ENCODE measurements at places on chromosomes 1 and 21. TPM values are rescaled to one million over a fixed set of nuclear protein-coding genes. Genes with fewer than 3 reads are reported as not detected.

GRCh38 chr1:207361029-207361428 lies 39.6 kb downstream of the CD55 start:
- DNase-seq: no peak

- no peak for DNase-seq
Observed at GRCh38 chr1:169925505-169926482, 32.1 kb upstream of the SCYL3 start.

GRCh38 chr1:204579681-204580080 lies 63.5 kb downstream of the MDM4 start:
- no peak for DNase-seq

DNA sequence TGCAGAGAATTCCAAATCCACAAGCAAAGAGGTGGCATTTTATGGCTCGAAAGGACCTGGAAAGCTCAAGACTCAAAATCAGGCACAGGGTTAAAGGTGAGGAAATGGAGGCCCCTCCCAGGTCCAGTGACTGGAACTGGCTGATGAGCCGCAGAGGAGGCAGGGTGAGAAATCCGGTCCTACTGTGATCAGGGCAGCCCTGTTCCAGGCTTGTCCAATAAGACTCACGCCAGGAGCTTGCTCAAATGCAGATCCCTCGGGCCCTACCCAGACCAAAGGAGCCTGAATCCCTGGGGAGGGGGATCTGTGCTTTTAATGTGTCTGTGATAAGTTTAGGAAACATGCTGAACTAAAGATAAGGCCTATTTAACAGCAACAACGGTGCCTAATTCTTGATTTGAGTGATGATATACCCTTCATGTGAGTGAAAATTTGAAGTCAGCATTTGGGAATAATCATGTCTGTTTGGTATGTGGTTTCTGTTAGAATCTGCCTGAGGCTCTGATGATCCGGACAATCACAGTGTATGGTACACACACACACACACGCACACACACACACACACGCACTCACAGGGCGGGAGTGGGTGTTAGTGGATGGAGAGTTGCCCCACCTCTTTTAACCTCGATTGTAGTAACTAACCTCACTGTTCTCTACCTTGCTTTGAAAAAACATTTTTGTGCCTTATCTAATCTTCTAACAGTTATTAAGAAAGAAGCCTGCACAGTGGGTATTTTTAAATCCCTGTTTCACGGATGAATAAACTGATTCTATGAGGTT lies 54.1 kb upstream of the LYST start:
- DNase-seq: no peak

- DNase-seq: no peak
Observed at GRCh38 chr1:38940339-38941047, 1.1 kb downstream of the RHBDL2 start.

DNA sequence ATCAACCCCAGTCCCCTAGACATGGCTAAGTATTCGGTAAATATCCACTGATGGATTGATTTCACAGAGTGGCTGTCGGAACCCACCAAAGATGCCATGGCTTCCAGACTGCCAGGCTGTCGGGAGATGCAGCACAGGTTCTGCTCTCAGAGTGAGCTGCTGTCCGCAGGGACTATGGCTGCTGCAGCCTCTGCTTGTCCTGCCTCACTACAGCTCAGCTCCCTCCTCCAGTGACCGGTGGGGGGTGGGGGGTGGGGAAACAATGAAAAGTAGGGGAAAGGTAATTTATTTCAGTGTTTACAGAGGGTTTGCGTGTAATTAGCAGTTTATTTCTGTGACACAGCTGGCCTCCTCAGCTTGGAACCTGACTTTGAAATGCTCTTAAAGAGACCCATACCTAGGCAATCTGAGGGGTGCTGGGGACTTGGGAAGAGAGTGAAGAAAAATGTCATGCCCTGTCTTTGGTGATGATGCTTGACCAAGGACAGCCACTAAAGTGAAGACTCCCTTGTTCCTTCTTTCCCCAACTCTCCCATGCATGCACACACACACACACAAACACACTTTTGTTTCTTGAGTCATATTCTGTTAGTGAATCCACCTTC lies 109.0 kb downstream of the CACNA1E start:
- no peak for DNase-seq

DNA sequence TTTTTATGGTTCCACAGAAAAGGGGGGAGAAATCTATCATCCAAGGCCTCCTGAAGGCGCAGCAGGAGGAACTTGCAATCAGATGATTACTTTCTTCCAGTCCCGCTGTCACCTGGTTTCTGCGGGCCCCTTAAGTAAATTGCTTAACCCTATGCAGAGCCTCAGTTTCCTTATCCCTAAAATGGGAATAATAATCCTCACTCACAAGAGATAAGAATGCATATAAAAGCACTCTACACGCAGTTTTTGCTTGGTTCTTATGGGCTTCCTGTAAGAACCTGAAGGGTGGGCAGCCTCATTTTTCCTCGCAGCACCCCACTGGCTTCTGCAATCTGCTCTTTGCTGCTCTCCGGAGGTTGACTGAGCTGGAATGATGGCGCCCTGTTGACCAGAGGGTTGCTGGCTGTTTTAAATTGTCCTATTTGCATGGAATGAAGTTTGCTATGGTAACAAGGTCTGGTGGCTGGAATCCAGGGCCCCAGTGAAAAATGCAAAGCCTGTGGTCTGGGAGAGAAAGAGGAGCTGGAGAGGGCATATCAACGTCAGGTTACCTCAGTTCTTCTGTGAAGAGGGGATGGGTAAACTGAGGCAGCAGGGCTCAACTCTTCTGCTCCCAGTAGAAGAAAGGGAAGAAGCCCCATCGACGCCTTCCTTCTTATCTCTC lies 1.0 kb upstream of the KAZN start:
- DNase-seq: no peak

- no peak for DNase-seq
Observed at GRCh38 chr1:152757747-152758146, at the start of gene KPRP. TSS of gene KPRP (plus strand) at chr1:152758025. CDS start at chr1:152759589, 1,564 bp downstream.

The CHRM3 gene
- polyA plus RNA-seq: not detected

The CSRP1 gene
- polyA plus RNA-seq: 25.4 TPM

The LIN9 gene
- 4.0 TPM for polyA plus RNA-seq

The HEYL gene
- polyA plus RNA-seq: not detected

The SELENBP1 gene
- 0.20 TPM for polyA plus RNA-seq

The EPHB2 gene
- 0.08 TPM for polyA plus RNA-seq

The RGSL1 gene
- polyA plus RNA-seq: not detected

Measured in naive B cell (primary cell).